ENCODE measurements at places on chromosomes 5 and 9.

- no peak for DNase-seq
Measured at GRCh38 chr5:132370181-132370970, 866 bp downstream of the SLC22A5 start.

- no peak for DNase-seq
Measured at GRCh38 chr9:138028596-138028995, 151.0 kb downstream of the CACNA1B start.

- no peak for DNase-seq
Measured at GRCh38 chr5:73176250-73176649, 3.3 kb downstream of the TMEM174 start.

DNA sequence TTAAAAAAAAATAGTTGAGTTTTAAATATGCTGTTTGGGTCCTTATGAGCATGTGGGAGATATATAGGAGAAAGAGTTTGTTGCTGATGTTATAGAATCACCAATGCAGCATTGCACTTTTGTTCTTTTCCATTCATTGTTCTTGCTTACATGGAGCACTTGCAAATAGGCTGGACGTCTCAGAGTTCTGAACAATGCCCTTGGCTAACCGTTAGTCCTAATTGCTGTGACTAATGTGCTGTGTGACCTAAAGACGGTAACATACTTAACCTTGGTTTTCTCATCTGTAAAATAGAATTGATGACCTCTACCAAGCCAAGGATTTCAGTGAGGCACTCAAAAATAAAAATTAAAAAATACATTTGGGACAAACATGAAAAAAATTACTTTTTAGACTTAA lies 29.8 kb downstream of the PIK3R1 start:
- no peak for DNase-seq

DNA sequence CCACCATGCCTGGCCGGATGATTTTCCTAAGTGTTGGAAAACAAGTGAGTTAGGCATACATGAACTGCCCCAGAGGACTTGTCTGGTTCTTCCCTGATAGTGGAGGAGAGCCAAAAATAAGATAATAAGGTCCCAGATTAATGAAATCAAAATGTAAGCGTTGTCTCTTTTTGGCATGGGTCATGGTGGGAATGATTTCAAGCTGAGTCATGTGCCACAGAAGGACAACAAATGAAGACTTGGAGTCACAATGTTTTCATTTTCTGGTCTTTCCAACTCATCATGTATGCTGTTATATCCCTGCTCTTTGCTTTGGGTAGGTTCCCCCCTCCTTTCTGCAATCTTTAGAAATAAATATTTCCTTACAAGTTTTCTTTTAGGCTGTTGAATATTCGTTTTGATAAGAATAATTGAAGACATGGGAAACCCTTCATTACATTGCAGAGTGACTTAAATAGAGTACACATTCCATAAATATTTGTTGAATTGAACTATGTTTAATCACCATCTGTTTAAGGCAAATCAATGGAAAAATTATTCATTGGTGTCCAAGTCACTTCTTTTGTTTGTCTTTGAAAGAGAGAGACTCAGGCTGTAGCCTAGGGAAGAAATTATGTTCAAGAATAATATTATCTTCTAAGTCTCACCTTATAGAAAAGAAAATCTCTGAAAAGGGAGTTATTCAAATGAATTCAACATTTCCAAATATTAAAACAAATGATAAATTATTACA lies 196.3 kb downstream of the CSNK1G3 start:
- DNase-seq, result no peak

GRCh38 chr9:112896131-112896530 lies 5.5 kb upstream of the SLC46A2 start:
- DNase-seq, result no peak

DNA sequence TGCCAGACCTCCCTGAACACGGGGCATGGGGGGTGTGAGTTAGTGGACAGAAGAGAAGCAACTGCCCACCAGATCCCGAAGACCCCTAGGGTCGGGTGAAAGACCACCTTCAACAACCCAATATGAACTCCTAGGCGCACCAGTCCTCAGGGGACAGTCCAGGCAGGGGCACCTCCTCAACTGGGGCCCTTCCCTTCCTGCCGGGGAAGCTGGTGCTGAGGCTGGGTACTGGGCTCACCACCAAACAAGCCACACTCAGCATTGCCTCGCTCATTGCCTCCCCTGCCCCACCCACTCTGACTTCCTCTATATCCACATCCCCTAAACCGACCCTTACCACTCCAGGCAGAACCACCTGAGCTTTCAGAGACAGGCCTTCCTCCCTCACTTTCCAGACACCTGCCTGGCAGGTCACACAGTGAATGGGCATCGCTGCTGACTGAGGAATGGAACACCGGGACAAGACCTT lies 42.5 kb downstream of the SEMA4D start:
- DNase-seq, result no peak

DNA sequence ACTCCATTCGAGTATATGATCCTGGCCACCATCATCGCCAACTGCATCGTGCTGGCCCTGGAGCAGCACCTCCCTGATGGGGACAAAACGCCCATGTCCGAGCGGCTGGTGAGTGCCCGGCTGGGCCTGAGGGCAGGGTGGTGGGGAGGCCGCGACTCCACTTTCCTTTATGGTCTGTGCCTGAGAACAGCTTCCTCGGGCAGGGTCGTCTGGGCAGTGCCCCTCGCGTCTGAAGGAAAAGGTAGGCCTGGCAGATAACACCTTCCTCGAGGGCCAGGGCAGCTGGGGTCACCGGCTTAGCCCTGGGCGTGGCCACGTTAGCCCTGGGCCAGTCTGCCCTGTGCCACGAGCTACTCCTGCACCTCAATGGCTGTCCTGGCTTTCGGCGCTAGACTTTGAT lies 1.5 kb downstream of the CACNA1B start:
- no peak for DNase-seq

- DNase-seq, result no peak
Measured at GRCh38 chr5:154196281-154196680, 5.7 kb downstream of the GALNT10 start.

DNA sequence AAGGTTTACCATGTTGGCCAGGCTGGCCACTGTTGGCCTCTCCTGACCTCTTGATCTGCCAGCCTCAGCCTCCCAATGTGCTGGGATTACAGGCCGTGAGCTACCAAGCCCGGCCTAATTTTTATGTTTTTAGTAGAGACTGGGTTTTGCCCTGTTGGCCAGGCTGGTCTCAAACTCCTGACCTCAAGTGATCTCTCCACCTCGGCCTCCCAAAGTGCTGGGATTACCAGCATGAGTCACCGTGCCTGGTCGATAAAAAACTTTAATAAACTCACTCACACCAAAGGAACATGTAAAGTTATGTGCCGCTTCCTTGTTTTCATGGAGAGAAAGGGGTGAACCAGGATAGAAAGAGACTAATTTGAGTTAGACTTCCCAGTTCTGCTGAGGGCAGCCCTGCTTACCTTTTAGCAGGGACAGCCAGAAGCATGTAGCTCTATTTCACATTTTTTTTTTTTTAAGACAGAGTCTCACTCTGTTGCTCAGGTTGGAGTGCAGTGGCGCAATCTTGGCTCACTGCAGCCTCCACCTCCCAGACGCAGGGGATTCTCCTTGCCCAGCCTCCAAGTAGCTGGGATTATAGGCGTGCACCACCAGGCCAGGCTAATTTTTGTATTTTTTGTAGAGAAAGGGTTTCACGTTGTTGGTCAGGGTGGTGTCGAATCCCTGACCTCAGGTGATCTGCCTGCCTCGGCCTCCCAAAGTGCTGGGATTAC lies 11.4 kb upstream of the HAUS6 start:
- DNase-seq, result no peak

GRCh38 chr5:106875591-106876297 lies 795.0 kb downstream of the EFNA5 start:
- no peak for DNase-seq

DNA sequence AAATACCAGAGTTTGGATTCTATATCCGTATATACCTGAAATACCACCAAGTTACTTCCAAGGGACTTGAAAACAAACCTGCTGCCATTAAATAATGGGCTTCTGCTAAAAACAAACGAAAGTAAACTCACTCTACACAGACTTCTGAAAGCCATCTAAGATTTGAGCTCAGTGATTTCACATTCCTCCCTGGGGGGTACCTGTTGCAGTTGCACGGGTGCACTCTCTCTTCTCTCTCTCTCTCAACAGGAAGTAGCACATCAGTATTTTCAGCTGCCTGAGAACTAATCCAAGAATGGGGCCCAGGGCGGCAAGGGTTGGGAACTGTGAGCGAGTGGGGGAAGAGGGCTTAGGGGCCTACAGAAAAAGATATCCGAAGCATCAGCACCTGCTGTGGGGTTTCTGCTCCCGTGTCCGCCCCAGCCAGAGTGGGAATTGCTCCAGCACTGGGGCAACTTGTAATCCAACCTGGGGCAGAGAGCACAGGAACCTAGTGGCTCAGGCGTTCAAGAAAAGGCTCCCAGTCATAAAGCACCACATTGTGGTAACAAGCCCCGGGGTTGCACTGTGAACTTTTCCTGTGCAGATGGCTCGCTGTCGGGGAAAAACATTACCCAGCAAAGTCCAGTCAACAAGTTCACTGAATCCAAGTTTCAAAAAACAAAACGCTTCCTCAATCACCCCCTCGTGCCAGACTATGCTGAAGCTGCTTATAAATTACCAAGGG lies 99.8 kb downstream of the EFNA5 start:
- DNase-seq, result peak; percentile 39

GRCh38 chr5:139982157-139982974 lies 60.7 kb downstream of the NRG2 start:
- no peak for DNase-seq

DNA sequence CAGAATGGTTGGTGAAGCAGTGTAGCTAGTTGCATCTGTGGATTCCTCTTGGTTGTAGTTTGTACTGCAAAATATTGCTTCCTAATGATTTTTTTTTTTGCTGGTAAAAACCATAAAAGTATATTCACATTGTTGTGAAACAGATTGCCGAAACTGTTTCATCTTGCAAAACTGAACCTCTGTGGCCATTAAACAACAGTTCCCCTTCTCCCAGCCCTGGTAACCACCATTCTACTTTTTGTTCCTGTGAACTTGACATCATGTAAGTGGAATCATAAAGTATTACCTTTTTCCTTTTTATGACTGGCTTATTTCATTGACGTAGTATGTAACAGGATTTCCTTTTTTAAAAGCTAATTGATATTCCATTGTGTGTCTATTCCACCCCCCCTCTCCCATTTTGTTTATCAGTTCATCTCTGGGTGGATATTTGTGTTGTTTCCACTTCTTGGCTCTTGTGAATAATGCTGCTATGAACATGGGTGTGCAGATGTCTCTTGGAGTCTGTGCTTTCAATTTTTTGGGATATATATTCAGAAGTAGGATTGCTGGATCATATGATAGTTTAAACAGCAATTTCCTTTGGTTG lies 11.8 kb downstream of the SUB1 start:
- no peak for DNase-seq

DNA sequence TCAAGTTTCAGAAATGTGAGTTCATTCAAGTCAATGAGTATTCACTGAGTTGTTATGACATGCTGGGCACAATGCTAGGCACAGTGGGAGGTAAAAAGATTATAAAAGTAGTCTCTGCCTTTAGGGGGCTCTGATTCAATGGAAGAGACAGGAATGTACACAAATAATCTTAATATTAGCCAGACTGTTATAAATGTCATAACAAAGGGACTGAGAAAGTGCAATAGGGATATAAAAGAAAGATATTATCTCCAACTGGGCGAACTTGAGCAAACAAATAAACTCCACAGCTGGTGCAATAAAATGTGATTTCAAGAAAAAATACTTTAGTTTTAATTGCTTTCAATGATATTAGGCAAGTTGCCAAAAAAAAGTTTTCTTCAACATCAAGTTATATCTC lies 755.2 kb downstream of the BRINP1 start:
- DNase-seq, result no peak

DNA sequence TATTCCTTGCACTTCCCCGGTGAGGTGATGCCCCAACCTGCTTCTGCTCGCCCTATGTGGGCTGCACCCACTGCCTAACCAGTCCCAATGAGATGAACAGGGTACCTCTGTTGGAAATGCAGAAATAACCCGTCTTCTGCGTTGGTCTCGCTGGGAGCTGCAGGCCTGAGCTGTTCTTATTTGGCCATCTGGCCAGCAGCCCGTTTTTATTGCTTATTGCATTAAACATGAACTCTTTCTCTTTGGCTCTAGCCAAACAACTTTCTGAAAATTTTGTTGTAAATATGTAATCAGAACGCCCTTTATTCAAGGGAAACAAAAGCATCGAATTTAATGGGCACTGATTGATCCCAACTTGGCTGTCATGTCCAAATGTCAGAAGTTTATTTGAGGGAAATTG lies 124.7 kb upstream of the FTMT start:
- no peak for DNase-seq

GRCh38 chr5:141916522-141916921 lies 7.1 kb upstream of the DELE1 start:
- no peak for DNase-seq

DNA sequence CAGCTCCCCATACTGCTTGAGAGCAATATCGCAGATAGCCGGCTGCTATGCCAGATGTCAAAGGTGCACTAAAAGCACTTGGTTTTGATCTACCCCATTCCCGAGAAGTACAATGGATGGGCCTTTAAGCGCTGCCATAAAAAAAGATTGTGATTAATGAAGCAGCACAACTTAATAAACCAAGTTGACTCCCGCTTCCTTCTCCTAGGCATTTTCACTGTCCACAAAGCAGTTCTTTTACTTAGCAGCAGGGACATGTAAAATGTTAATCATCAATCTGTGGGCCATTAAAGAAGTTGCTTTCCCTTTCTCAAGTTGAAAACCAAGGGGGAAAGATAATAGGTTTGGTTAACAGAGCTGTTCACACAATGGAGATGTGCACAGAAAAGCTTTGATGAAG lies 176.4 kb downstream of the TRPM6 start:
- DNase-seq, result no peak

GRCh38 chr5:31844622-31845345 lies 205.9 kb downstream of the PDZD2 start:
- DNase-seq, result no peak

DNA sequence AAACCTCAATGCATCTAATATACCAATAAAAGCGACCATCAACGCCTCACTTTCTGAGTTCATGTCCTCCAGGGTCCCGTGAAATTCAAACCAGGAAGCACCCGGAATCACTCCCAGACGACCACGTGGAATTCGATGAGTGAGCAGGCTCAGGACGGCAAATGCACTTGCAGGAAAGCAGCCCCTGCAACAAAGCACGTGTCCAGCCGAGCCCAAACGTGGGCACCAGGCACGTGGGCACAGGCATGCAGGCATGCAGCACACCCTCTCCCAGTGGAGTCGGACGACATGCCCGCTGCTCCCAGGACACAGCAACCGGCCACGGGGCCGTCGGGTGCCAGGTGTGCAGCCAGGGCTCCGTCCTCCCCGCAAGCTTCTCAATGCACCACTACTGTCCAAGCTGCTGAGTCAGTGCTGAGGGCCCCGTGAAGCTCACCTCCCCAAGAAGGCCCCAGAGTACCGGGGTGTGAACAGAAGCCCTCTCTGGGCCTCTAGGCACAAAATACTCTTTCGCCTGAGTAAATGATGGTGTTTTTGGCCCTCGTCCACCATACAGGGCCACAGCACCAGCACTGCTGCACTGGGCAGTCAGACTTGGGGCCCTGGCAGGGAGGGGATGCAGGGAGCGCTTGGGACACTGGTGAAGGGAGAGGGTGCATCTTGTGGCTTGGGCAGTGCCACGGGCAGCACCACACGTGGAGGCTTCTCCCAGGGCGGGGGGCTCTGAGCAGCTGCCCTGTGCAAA lies 87.6 kb downstream of the VAV2 start:
- no peak for DNase-seq

All from NCI-H2107 (cell line).